AG20443 (cell line): ENCODE measurements at places on chromosomes 2 and 18.

GRCh38 chr2:8553643-8554042, 128.2 kb upstream of the ID2 start:
- DNase-seq = no peak

GRCh38 chr2:172058660-172059059, 26.6 kb upstream of the DLX1 start:
- no peak for DNase-seq

GRCh38 chr2:47535996-47536395, 133.0 kb downstream of the MSH2 start:
- no peak for DNase-seq

DNA sequence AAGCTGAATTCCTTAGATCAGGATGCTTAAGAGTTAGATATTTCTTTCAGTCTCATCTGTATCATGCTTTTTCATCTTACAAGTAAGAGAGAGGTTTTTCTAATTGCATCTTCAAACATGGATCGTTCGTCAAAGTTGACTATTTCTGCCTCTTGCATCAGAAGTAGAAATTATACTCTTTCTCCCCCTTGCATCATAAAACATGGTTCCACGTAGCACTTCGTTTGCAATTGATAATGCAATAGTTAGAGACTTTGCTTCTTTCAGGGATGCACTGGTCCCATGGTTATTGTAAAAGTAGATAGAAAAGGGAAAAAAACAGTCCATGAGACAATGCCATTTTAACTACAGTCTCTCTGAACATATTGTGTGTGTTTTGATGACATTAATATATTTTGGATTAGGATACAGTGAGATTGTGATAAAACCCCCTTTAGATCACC, 75.1 kb upstream of the PARD3B start:
- DNase-seq = no peak
